ENCODE measurements at places on chromosomes 2 and 18.

GRCh38 chr2:177830881-177831386, 241.6 kb downstream of the PDE11A start:
- no peak for DNase-seq

GRCh38 chr2:240374085-240374907, 61.2 kb upstream of the GPC1 start:
- DNase-seq, result no peak

DNA sequence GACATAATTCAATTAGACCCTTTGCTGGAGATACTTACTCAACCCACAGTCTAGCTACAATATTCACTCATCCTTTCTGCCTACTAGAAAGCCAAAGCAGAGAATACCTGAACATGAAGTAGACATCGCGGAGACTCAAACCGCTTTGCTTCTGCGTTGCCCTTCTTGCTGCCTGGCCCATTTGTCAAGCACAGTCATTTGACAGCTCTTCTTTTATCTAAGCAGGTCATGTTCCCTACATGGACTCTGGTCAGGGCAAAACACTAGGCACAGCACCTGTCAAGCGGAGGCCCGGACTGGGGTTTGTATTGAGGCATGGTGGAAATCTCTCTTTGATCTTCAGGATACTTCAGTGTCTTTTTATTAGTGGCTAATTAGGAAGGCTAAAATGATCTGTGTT, 89.7 kb downstream of the FARSB start:
- DNase-seq, result no peak

DNA sequence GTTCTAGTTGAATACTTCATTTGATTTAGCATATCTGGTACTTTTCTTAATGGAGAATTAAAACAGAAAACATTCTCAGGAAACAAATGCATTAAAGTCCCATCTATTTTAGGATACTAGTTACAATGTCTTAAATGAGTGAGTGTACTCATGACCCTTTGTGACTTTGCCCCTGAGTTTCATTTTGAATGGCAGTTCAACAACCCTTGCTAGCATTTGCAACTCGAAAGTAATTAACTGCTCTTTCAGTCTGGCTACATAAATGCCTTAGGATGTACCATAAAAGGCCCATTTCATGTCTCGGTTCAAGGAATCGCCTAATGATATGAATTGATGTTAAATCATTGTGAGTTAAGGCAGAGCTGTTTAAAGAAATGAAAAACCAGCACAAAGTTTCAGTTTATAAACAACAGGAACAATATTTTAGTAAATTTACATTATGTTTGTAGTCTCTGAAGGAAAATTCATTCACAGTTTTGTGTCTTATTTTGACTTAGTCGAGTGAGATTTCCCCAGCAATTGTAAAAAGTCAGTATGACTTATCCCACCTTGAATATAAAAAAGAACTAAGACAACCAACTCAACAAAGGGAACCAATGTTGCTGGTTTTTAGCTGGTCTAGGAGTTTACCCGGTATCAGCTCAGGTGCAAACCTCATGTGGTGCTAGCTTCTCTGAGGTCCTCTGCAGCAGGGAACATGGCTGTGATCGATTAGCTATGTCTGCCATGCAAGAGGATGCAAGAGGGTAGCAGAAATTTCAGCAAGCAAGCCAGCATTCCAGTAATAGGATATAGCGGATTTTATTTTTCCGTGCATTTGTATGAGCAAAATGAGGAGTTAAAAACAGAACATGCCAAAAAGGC, 386.2 kb downstream of the PTPRM start:
- DNase-seq, result peak; percentile 71

DNA sequence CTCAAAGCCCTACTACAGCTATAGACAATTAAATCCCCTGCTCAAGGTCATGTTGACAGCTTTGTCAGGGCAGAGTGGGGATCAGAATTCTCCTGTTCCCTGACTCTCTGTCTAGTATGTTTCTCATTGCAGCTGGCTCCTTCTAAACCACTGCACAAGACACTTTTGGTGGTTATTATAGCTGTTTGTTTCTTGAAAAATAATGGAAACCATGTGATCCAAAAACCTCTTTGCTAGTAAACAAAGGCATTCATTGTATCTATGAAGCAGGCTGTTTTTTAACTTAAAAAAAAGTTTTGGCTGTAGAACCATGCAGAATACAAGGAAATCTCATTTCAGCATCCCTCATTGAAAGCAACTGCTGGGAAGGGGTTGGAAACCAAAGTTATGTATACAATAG, 352.5 kb upstream of the EPHA4 start:
- no peak for DNase-seq
